ENCODE measurements at places on chromosomes 16 and 17.

DNA sequence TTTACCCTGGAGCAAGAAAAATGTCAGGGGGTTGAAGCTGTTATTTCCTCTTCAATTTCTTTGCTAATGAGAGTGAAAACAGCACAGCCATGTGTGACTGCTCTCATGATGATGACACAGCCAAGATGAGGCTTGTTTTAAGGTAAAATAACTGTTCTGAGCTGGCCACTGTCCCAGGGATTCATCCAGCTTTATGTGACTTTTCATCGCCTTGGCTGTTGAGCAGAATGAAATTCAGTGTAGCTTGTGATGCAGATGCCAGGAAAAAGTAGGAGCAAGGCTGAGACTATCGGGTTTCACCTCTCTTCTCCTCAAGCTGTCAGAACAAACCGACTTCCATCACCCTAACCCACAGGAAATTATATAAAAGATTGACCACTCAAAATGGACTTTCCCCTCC, 361.8 kb upstream of the CDH5 start:
- no peak for DNase-seq

DNA sequence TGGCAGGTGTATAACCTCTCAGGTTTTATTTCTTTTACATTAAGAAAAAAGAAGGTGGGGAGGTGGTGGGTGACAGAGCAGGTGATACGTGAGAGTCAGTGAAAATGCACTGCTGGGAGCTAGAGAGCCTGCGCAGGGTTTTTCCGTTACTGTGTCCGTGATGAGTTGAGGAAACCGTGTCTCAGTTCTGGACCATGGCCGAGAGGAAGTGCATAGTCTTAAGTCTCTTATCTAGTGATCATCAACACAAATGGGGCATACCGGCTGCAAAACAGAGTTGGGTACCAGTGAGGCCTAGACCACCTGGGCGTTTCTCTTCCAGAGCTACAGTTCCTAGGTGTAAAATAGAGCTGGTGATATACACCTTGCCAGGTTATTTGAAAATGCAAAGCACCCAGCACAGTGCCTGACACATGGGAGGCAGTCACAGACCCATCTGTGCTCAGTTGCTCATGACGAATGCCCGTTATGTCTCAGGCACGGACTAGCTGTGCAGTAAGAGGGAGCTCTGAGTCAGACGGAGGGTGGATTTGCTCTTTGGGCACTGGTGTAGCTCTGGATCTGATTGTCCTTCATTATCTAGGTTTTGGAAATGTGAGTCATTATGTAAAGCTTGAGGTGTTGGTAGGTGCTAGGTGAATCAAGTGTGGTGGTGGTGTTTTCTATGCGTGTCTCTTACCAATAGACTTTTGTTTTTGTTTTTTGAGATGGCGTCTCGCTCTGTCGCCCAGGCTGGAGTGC, 60.9 kb downstream of the RPTOR start:
- no peak for DNase-seq

DNA sequence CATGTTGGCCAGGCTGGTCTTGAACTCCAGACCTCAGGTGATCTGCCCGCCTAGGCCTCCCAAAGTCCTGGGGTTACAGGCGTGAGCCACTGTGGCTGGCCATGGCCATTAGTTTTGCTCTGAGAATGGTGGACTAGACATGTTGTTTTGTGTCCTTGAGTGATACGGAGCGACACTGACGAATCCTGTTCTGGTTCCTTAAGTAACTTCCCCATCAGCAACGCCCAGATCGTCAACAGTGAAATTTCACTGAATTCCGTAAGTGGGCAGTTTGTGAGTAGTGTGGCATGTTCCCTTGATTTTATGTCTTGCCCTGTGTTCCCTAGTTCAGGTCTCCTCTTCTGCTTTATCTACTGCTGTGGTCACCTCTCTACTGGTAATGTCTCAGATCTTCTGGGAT, 67.4 kb downstream of the SNX29 start:
- no peak for DNase-seq

GRCh38 chr16:90077757-90078578, 837 bp upstream of the PRDM7 start:
- DNase-seq = no peak

- DNase-seq = no peak
Observed at GRCh38 chr17:30576326-30576861, 99.2 kb downstream of the GOSR1 start.

- DNase-seq = no peak
Observed at GRCh38 chr16:63337264-63337663, 1301.0 kb upstream of the CDH8 start.

- DNase-seq = no peak
Observed at GRCh38 chr17:9115214-9116191, 94.2 kb downstream of the NTN1 start.

- no peak for DNase-seq
Observed at GRCh38 chr17:48012151-48012520, 25.5 kb downstream of the COPZ2 start.

- peak; percentile 26 for DNase-seq
Observed at GRCh38 chr17:7982173-7982572, 20.2 kb upstream of the GUCY2D start.

DNA sequence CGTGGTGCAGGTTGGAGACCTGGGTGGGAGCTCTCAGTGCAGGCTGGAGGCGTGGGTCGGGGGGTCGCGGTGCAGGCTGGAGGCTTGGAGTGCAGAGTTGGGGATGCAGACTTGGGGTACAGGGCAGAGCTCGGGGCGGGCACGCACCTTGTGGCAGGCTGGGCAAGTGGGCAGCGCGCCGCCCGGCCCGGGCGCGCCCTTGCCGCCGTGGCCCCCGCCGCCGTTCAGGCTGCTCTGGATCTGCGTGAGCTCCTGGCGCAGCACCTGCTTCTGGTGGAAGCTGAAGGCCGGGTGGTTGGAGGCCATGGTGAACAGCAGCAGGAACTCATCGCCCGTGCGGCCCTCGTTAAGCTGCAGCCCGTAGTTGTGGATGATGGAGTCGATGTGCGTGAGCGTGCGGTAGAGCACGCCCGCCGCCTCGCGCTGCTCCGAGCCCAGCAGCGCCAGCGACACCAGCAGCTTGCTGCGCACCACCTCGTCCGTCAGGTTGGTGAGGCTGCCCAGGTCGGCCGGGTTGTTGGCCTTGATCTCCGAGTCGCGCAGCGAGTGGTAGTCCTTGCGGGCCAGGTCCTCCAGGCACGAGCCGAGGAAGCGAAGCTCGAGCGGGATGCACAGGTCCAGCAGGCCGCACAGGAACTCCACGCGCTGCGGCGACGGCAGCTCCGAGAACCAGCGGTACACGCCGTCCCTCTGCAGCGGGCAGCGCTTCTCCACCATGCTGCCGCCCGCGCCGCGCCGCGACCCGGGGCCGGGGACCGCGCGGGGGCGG, 1.1 kb downstream of the ZCCHC14 start:
- DNase-seq = no peak

DNA sequence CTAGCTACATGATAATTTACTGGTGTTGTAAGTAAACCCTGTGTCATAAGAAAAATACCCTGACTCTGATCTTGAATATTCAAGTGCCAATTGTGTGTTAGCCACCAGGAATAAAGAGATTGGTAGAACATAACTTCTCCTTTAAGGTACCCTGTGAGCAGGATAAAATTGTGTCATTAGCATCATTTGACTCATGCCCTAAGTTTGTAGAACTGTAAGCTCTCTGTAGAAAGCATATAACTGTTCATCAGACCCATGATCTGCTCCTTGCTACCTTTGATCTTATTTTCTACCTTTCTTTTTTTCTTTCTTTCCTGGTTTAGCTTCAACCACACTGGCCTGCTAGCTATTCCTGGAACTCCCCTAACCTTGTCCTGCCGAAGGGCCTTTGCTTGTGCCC, 35.8 kb downstream of the PTRH2 start:
- no peak for DNase-seq

DNA sequence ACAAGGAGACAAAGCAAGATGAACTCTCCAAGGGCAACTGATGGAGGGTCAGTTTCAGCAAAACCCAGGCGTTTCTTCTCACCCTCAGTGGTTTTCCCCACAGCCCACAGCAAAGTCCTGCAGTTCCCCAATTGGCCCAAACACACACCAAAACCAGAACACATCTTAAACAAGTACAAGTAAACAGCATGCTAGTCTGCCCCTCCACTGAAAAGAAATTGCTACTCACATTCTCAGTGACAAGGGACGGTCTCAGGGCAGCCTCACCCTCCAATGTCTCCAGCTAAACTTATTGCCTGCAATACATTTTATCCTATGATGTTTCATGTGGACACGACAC, 300.6 kb upstream of the IRX3 start:
- DNase-seq = no peak

All from T1000 (cell line).